Kidney capillary endothelial cell (primary cell): ENCODE measurements at places on chromosomes 12 and 14.

GRCh38 chr12:120138366-120138765 is 21.8 kb upstream of the RAB35 start:
- DNase-seq = no peak

DNA sequence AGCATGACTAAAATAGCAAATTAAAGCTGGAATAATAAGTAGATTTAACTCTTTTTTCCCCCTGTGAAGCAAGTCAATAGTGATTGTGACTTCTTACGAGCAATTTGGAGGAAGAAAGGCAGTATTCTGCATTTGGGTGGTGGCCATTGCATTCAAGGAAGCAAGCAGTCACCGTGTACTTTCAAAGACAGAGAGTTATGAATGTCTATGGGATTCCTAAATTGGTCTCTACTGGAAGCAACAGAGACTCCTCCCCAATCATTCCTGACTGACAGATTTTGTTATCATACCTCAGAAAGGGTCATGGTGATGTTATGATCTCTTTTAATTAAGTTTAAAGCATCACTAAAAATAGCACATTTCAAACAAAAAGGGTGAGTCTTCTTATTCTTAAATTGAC is 287.2 kb upstream of the KITLG start:
- no peak for DNase-seq

- no peak for DNase-seq
Observed at GRCh38 chr12:120708651-120709050, 1.6 kb upstream of the UNC119B start.

- no peak for DNase-seq
Observed at GRCh38 chr12:112980491-112981158, 2.3 kb downstream of the OAS2 start.

GRCh38 chr12:128069359-128069997 is 197.5 kb upstream of the TMEM132C start:
- peak; percentile 38 for DNase-seq

DNA sequence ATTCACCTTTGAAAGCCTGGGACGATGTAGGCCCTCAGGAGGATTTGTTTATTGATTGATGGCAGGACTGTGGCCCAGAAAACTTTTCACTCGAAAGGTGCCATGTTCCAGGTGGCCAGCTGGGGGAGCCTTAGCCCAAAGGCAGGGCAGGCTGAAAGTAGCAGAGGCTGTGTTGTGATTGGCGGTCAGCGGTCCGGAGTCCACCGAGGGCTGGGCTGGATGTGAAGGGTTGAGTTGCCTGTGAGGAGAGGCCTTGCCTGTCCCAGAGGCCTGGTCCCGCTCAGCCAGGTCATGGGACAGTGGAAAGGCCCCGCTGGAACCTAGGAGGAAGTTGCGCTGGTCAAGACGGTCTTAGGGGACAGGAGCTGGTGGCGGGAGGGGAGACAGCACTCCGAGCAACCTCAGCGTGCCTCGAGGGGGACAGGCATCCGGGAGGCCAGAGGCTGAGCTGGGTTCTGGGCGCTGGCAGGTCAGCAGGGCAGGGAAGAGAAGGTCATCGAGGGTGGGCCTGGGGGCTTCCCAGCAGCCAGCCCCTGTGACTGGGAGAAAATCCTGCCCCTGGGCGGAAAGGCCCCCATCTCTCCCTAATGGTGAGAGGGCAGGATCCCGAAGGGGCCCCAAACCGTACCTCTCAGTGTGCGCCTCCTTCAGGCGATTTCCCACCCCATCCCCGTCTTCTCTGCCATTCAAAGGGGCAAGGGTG is 26.3 kb downstream of the CMA1 start:
- peak; percentile 28 for DNase-seq

DNA sequence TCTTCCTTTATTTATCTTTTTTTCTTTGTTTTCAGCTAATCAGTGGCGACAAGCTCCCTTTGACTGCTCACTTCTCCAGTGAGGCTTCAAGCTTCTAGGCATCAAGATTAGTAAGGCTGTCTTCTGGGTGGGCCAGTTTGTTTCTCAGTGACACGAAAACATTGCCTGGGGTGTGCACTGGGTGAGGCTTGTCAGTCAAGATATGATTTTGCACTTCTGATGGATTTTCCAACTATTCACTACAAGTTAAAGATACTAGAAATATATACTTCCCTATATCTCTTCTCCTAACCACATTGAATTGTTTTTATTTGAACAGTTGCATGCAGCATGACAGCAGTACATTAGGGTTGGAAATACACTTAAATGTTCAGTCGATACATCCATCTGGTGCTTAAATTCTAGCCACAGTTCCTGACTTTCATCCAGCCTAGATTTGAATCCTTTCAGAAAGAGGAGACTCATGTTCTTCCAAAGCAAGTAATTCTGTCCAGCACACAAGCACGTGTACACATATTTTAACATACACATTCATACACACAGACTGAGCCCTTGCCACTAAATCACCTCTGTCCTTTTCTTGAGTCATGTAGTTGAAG is 275.6 kb upstream of the NOVA1 start:
- no peak for DNase-seq

GRCh38 chr12:69392179-69392928 is 32.8 kb downstream of the YEATS4 start:
- no peak for DNase-seq

- no peak for DNase-seq
Observed at GRCh38 chr12:88889326-88890110, 309.2 kb upstream of the KITLG start.

- DNase-seq = no peak
Observed at GRCh38 chr12:38155020-38155395, 161.6 kb upstream of the ALG10B start.

DNA sequence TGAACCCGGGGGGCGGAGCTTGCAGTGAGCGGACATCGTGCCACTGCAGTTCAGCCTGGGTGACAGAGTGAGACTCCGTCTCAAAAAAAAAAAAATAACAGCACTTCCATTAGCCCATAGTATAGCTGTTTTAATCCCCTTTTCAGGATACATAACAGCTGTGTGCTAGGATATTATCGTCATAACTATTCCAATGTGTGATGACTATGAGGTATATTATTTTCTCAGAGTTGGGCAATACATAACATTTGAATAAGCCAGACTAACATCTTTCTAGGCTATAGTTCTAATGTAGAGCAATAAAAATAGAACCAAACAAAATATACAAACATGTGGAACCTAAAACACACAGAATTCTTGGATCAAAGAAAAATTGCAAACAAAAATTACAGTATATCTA is 57.1 kb downstream of the MARK3 start:
- DNase-seq = no peak

GRCh38 chr14:64772397-64772950 is 68.2 kb downstream of the PLEKHG3 start:
- no peak for DNase-seq

GRCh38 chr14:93301821-93302447 is 30.9 kb downstream of the BTBD7 start:
- no peak for DNase-seq

GRCh38 chr12:99713946-99714520 is 66.5 kb downstream of the GARIN6 start:
- DNase-seq = no peak

GRCh38 chr14:22472935-22473854 is 115.8 kb downstream of the DAD1 start:
- DNase-seq = peak; percentile 63

GRCh38 chr12:82709794-82710355 is 23.2 kb downstream of the TMTC2 start:
- no peak for DNase-seq

GRCh38 chr12:124554429-124555029 is 12.9 kb downstream of the NCOR2 start:
- DNase-seq = peak; percentile 60

DNA sequence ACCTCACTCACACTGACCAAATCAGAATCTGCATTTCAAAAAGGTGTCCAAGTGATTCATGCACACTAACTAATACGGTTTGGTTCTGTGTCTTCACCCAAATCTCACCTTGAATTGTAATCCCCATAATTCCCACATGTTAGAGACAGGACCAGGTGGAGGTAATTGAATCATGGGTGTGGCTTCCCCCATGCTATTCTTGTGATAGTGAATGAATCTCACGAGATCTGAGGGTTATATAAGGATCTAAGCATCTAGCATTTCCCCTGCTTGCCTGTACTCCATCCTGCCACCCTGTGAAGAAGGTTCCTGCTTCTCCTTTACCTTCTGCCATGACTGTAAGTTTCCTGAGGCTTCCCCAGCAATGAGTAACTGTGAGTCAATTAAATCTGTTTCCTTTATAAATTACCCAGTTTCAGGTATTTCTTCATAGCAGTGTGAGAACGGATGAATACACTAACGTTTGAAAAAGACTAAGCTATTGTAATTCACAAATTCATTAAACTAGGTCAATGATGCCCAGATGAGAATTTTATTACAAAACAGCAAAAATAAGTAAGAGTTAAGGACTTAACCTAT is 759.1 kb downstream of the GALC start:
- no peak for DNase-seq
